Transverse colon (tissue), 4 donors: ENCODE measurements at places on chromosomes 13 and 19. TPM values are rescaled to one million over a fixed set of nuclear protein-coding genes. Genes with fewer than 3 reads are reported as not detected.
A peak's percentile ranks its signal among the peaks of the same experiment; 100 is the strongest.

DNA sequence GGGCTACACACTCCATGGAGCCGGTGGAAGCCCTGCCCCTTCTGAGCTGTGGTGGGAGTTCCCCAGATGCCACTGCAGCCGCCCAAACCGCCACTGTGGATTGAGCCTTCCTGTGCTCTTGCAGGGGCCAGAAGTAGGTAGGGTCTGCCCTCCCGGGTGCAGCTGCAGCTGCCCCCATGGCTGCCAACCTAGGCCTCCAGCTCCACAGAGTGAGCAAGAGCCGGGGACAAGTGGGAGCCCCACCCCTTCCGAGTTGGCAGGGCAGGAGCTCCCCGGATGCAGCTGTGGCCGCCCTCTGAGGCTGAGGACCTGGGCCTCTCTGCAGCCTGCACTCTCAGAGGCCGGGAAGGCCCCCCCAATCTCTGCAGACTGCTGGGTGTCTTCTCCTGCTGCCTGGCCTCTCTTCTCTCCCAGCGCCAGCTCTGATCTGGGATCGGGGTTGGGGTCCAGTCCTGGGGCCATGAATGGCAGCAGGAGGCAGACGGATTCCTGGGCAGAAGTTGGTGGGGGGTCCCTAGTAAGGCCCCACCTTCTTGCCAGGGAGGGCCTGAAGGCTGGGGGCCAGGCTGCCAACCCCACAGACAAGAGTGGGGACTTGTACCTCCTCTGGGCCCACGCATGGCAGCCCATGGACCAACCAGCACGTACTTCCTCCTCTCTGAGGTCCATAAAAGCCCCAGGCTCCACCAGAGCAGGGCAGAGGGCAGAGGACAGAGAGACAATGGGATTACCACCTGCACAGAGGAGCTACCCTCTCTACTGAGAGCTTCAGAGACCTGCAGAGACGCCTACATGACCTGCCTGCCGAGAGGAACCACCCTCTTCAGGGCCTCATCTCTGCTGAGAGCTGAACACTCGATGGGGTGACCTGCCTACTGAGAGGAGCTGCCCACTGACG is 28.9 kb downstream of the AP2S1 start:
- H3K36me3 ChIP-seq, result no peaks in the 10 kb centered on the region
- H3K27ac ChIP-seq, result peak overlapping the region; percentile 46
- H3K27me3 ChIP-seq, result no peaks in the 10 kb centered on the region
- DNase-seq, result peak; percentile 67

GRCh38 chr19:53696951-53697350 is 65.2 kb downstream of the DPRX start:
- H3K4me1 ChIP-seq, result no peaks in the 10 kb centered on the region
- H3K27me3 ChIP-seq, result no peaks in the 10 kb centered on the region
- H3K4me3 ChIP-seq, result no peak overlapping the region
- H3K36me3 ChIP-seq, result no peaks in the 10 kb centered on the region

DNA sequence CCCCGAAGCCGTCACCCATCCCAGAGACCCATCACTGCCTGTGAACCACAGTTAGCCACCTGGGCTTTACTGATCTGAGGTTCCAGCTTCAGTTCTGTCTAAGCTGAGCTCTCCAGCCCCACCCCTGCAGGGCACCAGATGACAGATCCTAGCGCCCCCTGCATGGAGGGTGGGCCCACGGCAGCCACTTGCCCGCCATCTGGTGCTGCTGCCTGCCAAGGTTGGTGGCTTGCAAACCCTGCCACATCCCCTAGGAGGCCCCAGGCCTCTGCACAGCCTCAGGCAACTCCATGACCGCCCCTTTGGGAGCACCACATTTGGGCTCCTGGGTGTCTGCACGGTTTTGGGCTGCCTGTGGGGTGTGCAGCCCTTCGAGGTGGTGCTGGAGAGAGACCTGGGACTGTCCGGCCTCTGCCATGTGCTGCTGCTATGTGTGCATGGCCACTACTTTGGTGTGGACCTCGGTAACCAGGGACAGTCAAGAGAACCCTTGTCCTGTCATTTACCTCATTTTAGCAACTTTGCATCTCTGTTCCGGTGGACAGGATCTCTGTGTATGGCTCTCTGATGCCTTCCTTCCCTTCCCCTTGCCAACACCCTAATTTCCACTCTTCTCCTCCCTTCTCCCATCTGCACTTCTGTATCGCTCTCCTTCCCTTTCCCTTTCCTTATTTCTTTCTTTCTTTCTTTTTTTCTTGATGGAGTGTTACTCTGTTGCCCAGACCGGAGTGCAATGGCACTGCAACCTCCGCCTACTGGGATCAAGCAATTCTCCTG is 17.4 kb upstream of the SDHAF1 start:
- no peak overlapping the region for H3K27ac ChIP-seq
- no peaks in the 10 kb centered on the region for H3K36me3 ChIP-seq
- H3K27me3 ChIP-seq, result peaks cover 11% of the 10 kb centered on the region
- no peaks in the 10 kb centered on the region for H3K4me1 ChIP-seq
- no peak for DNase-seq

DNA sequence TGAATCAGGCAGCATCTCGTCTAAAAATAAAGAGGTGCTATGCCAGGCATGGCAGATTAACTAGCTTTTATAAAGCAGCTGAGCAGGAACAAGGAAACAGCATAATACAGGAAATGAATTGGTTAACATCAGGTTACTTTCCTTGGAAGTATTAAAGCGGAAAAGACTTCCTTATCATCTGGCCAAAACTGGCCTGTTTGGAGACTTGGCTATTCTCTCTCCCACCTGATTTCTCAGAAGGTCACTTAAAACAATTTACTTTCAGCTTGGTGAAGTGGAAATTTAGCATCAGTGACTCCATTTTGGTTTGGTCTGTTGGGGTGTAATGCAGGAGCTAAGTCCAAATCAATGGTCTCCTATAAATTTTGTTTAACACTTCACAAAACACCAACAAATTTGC is 191.6 kb downstream of the NUFIP1 start:
- no peaks in the 10 kb centered on the region for H3K36me3 ChIP-seq
- H3K27me3 ChIP-seq, result no peaks in the 10 kb centered on the region
- no peak overlapping the region for H3K4me3 ChIP-seq
- H3K27ac ChIP-seq, result no peak overlapping the region
- no peaks in the 10 kb centered on the region for H3K4me1 ChIP-seq

- peaks cover 23% of the 10 kb centered on the region for H3K4me1 ChIP-seq
- H3K27ac ChIP-seq, result peak overlapping the region; percentile 80
- DNase-seq, result peak; percentile 90
- H3K4me3 ChIP-seq, result peak overlapping the region; percentile 41
- no peaks in the 10 kb centered on the region for H3K36me3 ChIP-seq
Measured at GRCh38 chr19:50817941-50818858, 5.4 kb downstream of the KLK1 start.

GRCh38 chr13:65932587-65933239 is 1297.4 kb downstream of the PCDH9 start:
- H3K4me1 ChIP-seq, result no peaks in the 10 kb centered on the region
- no peak overlapping the region for H3K27ac ChIP-seq
- H3K4me3 ChIP-seq, result no peak overlapping the region
- H3K36me3 ChIP-seq, result no peaks in the 10 kb centered on the region
- DNase-seq, result no peak
- no peaks in the 10 kb centered on the region for H3K27me3 ChIP-seq

The CFD gene
- total RNA-seq, result 368 TPM

The TMEM259 gene
- 676 TPM for total RNA-seq

The CALR gene
- total RNA-seq, result 181 TPM
